ENCODE measurements at places on chromosomes 4 and X.

- DNase-seq: no peak
Observed at GRCh38 chr4:185429660-185430059, 3.9 kb upstream of the UFSP2 start.

- DNase-seq: no peak
Observed at GRCh38 chr4:67886281-67886680, 2.5 kb upstream of the TMPRSS11D start.

DNA sequence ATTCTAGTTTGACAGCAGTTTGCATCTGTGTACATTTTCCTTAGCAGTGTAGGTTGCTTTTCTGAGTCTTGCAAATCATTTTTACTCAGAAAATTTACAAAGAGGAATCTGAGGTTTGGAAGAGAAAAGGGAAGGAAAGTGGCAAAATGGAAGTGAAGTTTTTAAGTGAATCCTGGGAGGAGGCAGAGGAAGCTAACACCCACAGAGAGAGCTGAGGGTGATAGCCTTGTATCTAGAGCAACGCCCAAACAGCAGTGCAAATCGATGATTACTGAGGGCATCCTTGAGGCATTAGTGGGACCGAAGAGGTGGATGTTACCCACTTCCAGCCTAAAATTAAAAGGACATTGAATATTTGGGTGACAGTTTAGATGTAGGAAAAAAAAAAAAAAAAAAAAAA is 31.8 kb downstream of the KLF3 start:
- no peak for DNase-seq

DNA sequence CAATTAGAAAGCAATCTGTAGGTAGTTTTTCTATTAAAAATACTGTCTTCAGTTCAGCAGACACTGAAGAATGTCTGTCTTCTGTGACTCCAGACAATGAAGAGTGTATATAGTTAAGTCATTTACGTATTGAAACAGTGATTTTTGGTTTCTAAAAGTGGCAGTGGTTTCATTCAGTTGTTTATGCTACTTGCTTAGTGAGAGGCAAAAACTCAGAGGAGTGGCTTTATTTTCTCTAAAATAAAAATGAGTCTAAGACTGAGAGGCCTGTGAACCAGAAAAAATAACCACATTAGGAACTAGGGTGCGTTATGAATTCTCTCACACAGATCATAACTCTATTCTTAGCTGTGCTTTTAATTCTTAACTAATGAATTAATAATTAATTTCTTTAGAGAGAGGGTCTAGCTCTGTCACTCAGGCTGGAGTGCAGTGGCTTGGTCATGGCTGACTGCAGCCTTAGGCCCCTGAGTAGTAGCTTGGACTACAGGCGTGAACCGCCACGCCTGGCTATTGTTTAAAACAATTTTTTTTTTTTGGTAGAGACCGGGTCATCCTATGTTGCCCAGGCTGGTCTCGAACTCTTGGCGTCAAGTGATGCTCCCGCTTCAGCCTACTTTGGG is 31.4 kb downstream of the FREM3 start:
- DNase-seq: no peak

- no peak for DNase-seq
Observed at GRCh38 chr4:158682066-158682465, 10.0 kb downstream of the ETFDH start.

DNA sequence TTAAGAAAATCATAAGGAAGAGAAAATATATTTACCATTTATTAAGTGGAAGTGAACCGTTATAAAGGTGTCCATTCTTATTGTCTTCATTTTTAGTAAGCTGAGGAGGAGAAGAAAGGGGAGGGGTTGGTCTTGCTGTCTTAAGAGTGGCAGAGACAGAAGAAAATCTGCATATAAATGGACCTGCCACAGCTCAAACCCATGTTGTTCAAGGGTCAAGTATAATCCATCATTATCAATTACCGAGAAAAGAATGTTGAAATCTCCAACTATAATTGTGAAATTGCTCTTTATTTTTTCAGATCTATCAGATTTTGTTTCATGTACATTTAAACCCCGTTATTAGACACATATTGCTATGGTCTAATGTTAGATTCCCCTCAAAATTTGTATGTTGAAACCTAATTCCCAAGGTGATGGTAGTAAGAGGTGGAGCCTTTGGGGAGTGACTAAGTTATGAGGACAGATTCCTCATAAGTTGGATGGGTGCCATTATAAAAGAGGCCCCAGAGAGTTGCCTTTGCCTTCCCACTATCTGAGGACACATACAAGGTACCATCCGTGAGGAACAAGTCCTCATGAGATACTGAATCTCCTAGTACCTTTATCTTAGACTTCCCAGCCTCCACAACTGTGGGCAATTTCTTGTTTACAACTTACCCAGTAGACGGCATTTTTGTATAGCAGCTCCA is 58.5 kb upstream of the SMAD1 start:
- DNase-seq: no peak

GRCh38 chr4:174116021-174116420 is 167.4 kb downstream of the FBXO8 start:
- DNase-seq: no peak

GRCh38 chr4:3791910-3792542 is 25.8 kb downstream of the ADRA2C start:
- DNase-seq: no peak

DNA sequence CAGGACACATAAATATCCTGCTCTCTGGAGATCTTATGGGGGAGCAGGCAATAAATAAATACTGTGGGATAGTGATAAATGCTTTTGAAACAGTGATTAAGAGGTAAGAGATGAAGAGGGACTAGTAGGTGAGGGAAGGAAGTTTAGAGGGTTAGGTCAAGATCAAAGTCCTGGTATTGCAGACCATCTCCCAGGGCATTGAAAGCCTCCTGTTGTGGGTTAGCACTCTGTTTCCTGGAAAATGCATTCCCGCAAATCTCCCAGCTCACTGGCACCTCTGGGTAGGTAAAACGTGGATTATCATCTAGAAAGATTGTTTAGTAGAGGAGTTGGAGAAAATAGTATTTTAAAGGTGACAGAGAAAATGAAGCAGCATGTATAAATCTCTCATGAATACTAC is 2.2 kb downstream of the SNX25 start:
- DNase-seq: no peak

DNA sequence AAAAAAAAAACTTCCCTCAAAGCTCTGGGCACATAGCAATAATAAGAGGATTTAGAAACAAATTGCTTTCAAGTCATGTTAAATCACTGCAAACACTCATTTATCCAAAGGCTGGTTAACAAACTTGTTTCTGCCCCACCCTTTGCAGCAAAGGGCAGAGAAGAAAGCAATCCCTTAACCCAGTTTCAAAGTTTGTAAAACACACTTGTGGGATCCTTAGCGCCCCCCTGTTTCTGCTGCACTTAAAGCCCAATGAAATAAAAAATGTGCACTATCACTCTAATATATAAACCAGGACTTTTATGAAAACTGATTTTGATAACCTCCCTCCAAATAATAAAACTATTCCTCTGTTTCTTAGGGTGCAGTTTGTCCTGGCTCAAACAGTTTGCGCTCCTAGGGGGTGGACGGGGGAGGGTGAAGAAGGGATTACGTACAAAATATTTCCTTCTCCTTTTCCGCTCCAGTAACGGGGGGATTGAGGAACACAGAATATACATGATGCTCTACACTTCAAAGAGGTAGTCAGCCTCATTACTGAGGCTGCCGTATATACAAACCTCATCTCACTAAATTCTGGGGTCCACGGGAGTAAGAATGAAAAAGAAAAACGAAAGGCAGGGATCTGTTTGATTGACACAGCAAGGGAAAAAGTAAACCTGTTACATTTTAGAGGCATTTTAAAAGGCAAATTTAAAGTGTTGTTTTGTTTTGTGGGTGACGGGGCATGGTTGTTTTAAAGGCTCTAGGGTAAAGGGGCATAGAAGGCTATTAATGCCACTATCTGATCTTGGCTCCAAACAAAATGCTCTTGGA is 3.1 kb upstream of the PCDH10 start:
- no peak for DNase-seq

GRCh38 chr4:3269991-3270611 is 21.1 kb downstream of the MSANTD1 start:
- DNase-seq: no peak

- DNase-seq: no peak
Observed at GRCh38 chrX:51641421-51642021, 22.8 kb upstream of the CENPVL3 start.

DNA sequence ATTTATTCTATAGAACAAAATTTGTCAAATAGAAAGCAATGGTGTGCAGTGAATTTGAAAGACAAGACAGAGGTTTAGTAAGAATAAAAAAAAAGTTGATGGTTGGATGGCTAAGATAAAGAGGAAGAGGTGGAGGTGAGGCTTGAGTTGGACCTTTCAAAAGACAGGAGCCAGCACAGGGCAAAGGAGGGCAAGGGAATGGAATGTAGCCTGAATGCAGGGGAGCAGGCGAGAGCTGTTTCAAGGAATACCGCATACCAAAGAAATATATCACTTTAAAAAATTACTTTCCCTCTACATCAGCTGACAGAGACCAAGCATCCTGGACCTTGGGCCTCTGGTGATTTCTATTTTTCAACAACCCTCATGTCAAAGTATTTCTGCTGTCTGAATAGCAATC is 38.0 kb upstream of the CXXC4 start:
- no peak for DNase-seq

DNA sequence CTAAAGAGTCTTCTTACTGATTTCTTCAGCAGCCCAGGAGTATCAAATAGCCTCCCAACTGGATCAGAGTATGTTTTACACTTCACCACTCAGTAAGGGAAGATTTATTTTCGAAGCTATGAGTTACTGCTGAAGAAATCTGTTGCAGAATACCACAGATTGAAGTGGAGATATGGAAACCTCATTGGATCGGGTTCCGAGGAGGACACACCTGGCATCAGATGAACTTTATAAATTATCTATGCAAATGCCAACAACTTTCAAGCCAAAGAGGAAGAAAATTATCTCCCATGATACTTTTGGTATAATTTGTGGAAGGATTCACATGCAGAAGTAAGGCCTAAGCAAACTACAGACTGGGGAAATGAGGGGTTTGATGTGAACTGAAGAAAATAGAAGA is 515.9 kb upstream of the NDST4 start:
- DNase-seq: no peak

DNA sequence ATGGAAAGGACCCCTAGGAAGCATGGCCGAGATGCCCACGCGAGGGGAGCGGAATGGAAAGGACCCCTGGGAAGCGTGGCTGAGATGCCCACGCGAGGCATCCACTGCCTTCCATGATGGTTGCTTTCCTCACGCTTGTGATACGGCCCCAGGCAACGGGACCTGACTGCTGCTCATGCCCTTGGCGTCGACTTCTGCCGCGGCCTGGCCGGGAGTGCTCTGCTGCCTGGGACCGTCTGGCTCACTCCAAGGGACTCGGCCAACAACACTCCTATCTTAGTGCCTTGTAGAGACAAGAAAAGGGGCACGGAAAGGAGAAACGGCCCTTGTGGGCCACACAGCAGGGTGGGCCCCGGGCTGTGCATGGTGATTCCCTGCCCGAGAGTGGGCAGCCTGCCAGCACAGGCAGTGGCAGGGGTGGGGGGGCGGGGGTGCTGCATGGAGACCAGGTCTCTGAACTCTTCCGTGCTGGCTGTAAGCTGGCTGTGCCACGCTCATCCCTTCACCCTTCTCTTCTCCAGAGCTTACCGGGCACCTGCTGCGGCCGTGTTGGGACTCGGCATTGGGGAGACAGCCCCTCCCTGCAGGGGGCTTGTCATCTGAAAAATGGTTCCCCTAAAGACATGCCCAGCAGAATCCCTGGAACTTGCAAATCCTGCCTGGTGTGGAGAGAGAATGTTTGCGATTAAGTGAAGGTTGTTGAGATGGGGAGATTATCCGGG is 38.6 kb upstream of the HMX1 start:
- no peak for DNase-seq

DNA sequence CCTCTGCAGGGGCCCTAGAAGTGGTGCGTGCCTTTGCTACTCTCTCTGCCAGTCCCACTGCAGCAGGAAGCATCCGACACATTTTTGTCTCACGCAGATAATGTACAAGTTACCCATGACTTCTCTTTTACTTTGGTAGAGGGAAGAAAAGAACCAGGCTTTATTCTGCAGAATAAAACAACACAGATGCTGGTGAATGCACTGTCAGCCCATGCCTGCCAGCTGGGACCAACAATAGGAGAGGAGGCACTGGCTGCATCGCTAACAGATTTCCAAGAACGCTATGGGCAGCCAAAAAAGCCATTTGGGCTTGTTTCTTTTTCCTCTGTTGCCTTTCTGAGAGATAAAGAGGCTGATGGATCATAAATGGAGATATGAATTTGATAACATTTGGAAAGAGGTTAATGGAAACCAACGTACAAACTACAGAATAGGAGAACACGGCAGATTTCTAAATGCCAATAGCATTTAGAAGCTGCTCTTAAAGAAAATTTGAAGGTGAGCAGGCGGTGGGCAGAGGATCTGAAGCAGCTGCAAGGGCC is 47.5 kb upstream of the IGFBP7 start:
- DNase-seq: no peak

DNA sequence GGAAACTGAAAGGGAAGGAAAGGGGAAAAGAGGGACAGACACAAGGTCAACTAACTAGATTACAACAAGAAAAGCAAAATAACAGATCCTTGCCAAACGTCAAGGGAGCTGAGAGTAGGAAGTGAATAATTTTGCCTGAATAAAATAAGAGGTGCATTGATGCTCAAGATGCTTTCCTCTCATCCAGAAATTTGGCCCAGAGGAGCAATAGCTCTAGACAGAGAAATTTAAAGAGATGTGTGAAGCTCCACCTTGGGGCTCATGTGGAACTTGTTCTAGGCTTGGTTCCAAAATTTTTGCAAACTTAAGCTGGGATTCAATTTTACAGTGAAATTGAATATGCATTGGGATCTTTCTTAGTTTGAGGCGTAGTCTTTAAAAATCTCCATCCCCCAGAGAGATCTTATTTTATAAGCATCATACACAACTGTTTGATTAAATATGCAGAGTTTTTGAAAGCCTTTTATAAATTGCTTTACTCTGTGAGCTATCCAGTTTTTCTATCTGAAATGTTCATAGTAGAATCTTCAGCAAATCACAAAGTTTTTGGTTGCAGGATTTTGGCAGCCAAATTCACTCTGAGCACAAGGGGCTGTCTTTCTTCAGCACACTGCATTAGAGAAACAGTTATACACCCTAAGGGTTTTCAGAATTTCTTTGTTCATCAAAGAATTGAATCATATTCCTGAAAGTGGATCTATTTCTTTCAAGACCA is 1159.5 kb downstream of the ADGRL3 start:
- no peak for DNase-seq

DNA sequence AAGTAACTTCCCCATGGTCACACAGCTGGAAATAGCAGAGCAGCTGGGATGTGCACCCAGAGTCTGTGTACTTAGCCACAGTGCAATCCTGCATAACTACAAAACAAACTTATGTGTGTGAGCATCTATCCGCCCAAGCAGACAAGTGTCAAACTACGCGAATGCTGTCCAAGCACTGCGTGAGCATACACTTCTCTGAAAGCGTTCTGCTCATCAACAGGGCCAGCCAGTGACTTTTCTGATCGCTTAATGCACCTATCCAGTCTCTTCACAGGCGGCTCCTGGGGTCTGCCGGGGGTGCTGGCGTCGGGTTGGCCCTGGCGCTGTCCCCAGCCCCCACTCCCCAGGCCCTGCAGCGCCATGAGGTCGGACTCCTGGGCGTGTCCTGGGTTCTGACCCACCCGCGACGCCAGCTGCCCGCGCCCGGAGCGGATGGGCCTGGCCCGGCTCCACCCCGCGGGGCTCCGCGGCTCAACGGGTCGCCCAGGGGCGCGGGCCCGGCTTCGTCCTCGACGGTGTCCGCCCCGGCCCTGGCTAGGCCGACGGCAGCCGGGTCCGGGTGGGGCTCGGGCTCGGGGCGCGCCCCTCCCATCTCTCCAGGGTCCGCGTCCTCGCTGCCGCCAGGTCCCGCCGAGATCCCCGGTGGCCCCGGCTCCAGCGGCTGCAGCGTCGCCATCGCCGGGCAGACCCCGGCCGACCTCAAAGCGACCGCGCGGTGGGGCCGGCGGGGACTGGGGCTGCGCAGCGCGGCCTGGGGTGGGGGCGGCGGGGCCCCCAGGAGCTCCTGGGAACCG is 1.3 kb upstream of the ZNF141 start:
- DNase-seq: no peak
